ENCODE measurements at places on chromosomes 3 and 15. TPM values are rescaled to one million over a fixed set of nuclear protein-coding genes. Genes with fewer than 3 reads are reported as not detected.

Gene TM2D3
- 29.6 TPM for total RNA-seq

Gene TRH
- not detected for total RNA-seq

Gene OR5K2
- total RNA-seq: not detected

Gene LRTM1
- total RNA-seq: not detected

Gene TM4SF1
- 1,177 TPM for total RNA-seq

Gene VIPR1
- 0.32 TPM for total RNA-seq

Gene LYZL4
- not detected for total RNA-seq

Gene PCOLCE2
- 2.6 TPM for total RNA-seq

Gene EPHA6
- not detected for total RNA-seq

Gene GPR15
- not detected for total RNA-seq

Gene CFAP100
- not detected for total RNA-seq

Gene CD276
- total RNA-seq: 61.4 TPM

Gene AADACL2
- not detected for total RNA-seq

Gene FBXO40
- under 0.01 TPM for total RNA-seq

Gene NR1D2
- total RNA-seq: 20.7 TPM

Gene GHRL
- total RNA-seq: not detected

Gene MEX3B
- 5.8 TPM for total RNA-seq

Gene DPPA4
- not detected for total RNA-seq

Gene MDFIC2
- total RNA-seq: not detected

Gene SLC51B
- total RNA-seq: not detected

Gene ECE2
- not detected for total RNA-seq

Gene COL6A5
- not detected for total RNA-seq

Gene RBM15B
- 35.4 TPM for total RNA-seq

Gene LRRC2
- not detected for total RNA-seq

Gene RYR3
- total RNA-seq: not detected

Gene RTP4
- 0.61 TPM for total RNA-seq

Gene PCSK6
- total RNA-seq: 0.32 TPM

Gene ADGRG7
- total RNA-seq: not detected

Gene KBTBD13
- not detected for total RNA-seq
